Cortex of kidney (tissue), 1 donor: ENCODE measurements at places on chromosomes 5 and 9.

DNA sequence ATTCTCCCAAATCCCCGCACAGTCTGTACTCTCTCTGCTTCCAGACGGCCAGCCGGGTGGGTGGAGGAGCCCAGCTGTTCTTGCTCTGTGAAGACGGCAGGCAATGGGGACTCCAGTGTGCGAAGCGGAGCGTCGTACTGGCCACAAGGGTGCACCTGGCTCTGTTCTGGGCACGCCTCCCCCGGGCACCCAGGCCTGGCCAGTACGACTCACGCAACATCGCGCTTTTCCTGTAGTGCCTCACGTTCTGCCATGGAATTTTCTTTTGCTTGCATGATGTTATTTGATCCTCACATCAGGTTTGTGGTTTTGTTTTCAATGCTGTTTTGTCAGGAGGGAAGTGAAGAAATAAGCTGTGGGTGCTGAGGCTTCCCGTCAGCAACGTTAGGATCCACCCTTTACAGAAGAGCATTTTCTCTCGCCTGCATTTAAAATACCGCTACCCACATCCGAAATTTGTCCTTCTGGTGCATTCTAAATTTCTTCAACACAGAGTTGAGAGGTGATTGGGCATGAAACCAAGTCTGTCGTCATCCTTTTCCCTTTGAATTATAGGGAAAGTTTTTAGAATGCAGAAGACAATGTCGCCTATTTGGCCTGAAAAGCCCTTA lies 311.7 kb downstream of the TRIM36 start:
- DNase-seq: no peak

GRCh38 chr5:74542482-74542881 lies 98.0 kb downstream of the ENC1 start:
- no peak for DNase-seq

DNA sequence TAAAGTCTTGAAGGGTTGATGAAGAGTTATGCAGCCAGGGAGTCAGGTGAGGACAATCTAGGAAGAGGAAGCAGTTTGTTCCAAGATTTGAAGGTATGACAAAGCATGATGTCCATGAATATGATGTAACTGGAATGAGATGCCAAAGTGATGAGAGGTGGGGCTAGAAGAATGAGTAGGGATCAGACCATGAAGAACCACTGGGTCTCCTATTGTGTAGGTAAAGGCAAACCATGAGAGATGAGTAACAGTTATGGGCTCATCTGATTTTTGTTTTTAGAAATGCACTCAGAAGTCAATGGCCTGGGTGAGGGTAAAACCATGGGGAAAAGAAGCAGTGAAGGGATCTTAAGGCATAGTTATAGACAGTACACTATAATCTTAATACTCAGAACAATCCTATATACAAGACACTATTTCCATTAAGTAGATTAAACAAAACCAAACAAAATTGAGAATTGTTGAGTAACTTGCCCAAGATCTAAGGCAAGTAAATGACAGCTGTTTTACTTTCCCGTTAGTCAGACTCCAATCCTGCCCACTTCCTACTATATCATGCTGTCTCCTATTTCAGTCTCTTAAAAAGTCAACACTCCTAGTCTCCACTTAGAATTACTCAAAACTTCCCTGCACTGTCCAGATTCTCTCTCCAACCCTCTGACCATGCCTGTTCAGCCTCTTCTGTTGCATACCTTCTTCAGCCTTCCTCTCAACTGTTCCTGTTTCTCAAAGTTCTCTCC lies 393.8 kb upstream of the MEF2C start:
- no peak for DNase-seq

DNA sequence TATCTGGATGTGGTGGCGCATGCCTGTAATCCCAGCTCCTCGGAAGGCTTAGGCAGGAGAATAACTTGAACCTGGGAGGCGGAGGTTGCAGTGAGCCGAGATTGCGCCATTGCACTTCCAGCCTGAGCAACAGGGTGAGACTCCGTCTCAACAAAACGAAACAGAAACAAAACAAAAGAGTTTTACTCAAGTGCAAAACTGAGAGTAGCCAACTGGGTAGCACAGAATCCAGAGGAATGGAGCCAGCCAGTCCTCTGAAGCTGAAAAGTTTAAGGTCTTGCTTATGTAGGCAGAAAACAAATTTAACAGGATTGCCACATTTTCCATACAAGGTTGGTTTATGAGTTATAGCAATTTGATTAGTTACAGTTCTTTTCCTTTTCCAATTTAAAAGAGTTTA lies 32.0 kb downstream of the SPIN1 start:
- no peak for DNase-seq

GRCh38 chr9:84218322-84218721 lies 122.2 kb downstream of the SLC28A3 start:
- no peak for DNase-seq

DNA sequence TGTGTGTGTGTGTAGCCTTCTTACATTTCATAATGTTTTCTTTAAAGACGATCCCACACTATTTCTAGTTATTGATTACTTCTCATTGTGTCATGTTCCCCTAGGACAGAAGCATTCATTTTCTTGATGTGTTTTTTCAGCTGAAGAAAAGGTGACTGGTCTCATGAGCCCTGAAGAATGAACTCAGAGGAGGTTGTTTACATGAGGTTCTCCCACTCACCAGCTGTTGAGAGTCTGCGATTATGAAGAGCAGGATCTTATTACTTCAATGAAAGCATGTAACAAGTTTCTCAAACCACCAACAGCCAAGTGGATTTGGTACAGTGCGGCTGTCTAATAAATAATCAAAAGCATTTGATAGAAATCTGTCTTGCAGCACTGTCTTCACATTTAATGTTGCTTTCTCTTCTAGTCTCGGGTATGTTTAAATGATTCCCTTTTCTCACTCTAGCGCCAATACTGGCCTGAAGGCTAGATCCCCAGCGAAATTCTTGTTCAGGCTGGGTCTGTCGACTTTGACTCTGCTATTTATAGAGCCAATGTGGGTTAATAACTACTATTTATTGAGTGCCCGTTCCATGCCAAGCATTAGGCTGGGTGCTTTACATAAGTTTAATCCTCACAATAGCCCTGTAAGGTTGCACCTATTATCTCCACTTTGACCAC lies 9.6 kb upstream of the FSD1L start:
- DNase-seq: no peak

- no peak for DNase-seq
Observed at GRCh38 chr5:8196061-8196460, 327.1 kb downstream of the MTRR start.

- no peak for DNase-seq
Observed at GRCh38 chr9:95025213-95026147, 292.0 kb downstream of the FANCC start.

- no peak for DNase-seq
Observed at GRCh38 chr5:60822285-60822556, 21.8 kb downstream of the ELOVL7 start.

- DNase-seq: no peak
Observed at GRCh38 chr5:138980441-138980840, 105.3 kb upstream of the LRRTM2 start.

GRCh38 chr9:2675834-2676233 lies 41.5 kb upstream of the KCNV2 start:
- no peak for DNase-seq

GRCh38 chr9:78622126-78622525 lies 325.2 kb downstream of the PSAT1 start:
- no peak for DNase-seq

DNA sequence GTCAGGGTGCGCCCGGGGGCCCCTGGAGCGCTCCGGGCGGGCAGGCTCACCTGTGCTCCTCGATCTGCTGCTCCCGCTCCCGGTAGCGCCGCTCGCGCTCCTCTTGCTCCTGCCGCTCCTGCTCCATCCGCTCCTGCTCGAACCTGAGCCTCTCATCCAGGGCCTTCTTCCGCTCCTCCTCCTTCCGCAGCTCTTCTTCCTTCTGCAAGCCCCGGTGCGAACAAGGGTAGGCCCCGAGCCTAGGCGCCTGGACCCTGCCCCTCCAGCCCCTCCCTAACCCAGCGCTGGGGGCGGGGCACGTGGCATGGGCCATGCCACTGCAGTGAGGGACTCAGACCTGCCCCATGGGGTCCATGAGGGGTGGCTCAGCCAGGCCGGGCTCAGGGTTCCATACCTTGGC lies 6.6 kb downstream of the DBN1 start:
- DNase-seq: no peak

DNA sequence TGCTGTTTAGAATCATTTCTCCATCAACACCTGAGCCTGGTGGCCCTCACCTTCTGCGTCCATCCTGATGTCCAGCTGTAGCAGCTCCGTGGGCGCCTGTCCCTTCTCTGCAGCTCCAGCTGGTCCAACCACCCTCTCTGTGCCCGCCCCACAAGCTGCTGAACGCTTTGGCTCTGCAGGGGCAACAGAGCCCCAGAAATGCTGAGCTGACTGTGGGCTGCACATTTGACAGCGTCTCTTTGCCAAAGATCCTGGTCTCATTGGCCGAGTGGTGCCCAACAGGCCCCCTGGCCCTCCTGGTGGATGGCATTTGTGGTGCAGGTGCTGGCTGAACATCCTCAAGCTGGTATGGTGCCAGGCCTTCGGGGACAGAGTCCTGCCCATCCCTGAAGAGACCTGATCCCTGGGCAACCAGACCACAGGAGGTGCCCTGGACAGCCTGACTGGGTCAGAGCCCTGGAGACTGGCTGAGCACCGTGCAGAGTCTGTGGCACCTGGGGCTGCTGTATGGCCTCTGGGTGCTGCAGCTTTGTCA lies 25.3 kb upstream of the CEP72 start:
- DNase-seq: no peak

GRCh38 chr5:168578538-168579487 lies at the start of gene PANK3:
Gene PANK3 (minus strand): TSS chr5:168579368. CDS start chr5:168579283, 85 bp downstream.
- peak; percentile 66 for DNase-seq

DNA sequence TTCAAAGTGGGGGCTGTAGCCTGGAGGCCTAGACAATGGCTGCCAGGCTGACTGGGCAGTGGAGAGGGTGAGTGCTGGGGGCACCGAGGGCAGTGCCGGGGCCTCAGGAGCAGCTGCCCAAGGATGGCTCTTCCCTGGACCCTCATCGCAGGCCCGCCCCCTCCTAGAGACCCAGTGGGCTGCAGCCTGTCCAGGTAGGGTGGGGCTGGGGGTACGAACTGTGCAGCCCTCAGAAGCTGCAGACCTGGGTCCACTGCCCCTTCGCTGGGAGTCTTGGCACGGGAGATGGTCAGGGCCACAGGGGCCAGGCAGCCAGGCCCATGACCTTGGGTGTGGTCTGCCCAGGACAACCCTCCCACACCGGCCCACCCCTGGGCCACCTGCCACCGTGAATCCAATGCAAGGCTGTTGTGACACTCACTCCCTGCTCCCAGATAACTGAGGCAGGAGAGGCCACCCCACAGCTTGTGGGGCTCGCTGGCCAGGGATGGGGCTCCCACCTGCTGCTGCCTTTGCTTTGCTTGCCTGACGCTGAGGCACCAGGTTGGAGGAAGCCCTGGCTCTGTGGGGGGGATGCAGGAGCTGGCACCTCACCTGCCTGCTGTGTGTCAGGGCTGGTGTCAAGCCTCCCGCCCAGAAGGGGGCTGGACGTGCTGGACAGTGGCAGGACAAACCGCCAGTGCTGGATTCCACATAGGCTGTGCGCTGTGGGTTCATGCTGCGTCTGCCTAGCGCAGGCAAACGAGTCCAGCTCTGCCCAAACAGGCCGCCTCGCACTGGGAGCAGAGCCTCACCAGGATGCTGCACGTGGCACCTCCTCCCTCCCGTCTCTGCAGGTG lies 23.1 kb upstream of the SLC9A3 start:
- no peak for DNase-seq

- DNase-seq: no peak
Observed at GRCh38 chr5:91027405-91028139, 355.5 kb downstream of the ARRDC3 start.

DNA sequence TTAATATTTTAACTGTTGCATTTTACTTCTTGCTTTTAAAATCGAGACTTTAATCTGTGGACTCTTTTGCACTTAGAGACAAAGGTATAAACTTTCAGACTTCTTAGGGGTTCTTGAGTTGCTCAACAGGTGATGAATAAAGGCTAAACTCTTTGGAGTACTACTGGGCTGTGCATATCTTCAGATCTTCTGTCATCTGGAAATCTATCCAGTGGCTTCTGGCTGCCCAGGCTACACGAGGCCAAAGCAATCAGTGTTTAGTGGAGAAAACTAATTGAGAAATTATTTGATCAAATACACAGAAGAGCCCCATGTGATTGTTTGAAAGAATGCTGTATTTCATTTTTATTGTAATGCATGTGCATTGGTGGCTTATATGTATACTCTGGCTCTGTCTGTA lies 146.1 kb downstream of the PBX3 start:
- no peak for DNase-seq

GRCh38 chr9:948497-948896 lies 28.0 kb upstream of the DMRT3 start:
- no peak for DNase-seq

DNA sequence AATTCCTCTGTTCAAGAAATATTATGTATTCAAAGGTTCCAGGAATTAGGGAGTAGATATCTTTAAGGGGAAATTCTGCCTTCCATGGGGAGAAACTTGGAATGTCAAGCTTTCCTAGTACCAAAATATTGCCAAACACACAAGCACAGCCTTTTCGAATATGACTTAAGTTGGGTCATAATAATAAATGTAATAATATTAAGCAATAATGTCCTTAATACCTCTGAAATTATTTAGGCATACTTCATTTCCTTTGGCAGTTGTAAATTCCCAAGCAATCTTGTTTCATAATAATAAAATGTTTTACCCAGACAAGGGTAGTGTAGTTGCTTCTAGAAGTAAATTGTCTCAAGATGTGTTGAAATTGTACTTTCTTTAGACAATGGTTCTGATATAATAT lies 630.3 kb upstream of the CDH18 start:
- no peak for DNase-seq

- DNase-seq: no peak
Observed at GRCh38 chr9:135442075-135442474, 37.5 kb upstream of the PPP1R26 start.
